ENCODE measurements at places on chromosomes 1 and 21.

- no peak for DNase-seq
These were observed 1144.6 kb upstream of the ADGRL2 start for GRCh38 chr1:80656014-80656636.

DNA sequence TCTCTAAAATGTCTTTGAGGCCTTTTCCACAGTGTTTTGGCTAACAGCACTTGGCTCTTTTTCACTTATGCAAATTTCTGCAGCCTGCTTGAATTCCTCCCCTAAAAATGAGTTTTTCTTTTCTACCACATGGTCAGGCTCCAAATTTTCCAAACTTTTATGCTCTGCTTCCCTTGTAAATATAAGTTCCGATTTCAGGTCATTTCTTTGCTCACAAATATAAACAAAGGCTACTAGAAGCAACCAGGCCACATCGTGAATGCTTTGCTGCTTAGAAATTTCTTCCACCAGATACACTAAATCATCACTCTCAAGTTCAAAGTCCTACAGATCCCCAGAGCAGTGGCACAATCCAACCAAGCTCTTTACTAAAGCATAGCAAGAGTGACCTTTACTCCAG lies 28.1 kb upstream of the BTG3 start:
- DNase-seq, result no peak

- DNase-seq, result no peak
These were observed 26.8 kb downstream of the SESN2 start for GRCh38 chr1:28286111-28286510.

- no peak for DNase-seq
These were observed 83.5 kb upstream of the COA6 start for GRCh38 chr1:234289538-234290305.

- DNase-seq, result no peak
These were observed 105.4 kb downstream of the KCTD3 start for GRCh38 chr1:215672482-215672881.

DNA sequence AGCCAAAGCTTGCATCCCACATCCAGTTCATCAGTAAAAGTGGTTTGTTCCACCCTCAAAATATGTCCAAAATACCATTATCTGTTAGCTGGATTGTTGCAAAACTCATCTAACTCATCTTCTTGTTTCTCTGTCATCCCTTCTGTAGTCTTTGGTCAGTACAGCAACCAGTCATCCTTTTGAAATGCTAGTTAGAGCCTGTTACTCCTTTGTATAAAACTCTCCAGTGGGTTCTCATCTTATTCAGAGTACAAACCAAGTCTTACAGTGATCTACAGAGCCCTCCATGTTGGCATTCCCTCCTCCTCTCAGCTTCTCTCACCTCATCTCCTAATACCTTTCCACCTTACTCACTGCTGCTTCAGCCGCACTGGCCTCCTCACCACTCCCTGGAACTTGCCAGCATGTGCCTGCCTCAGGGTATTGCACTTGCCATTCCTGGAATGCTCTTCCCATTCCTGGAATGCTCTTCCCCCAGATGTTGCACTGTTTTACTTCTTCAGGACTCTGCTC lies 70.6 kb downstream of the LAMC1 start:
- DNase-seq, result no peak

GRCh38 chr1:157177733-157178394 lies 39.7 kb upstream of the ETV3 start:
- DNase-seq, result no peak

GRCh38 chr1:214476986-214477870 lies 74.2 kb downstream of the PTPN14 start:
- no peak for DNase-seq

DNA sequence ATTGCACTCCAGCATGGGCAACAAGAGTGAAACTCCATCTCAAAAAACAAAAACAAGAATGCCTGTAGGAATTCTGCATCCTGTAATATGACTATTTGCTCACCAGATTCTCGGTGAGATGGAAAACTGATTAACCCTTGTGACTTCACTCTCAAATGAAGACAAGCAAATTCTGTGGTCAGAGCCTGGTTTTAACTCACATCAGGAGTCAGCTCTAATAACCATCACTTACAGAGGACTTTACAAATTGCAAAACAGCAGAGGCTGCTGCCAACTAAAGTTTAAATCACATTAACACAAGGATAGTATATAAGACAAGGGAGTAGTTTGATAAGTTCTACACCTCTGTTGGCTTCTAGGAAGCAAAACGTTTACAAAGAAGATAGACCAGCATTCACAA lies 35.7 kb upstream of the FAM163A start:
- DNase-seq, result no peak

- DNase-seq, result no peak
These were observed 66.3 kb upstream of the PPP2R5A start for GRCh38 chr1:212218911-212219310.

- DNase-seq, result no peak
These were observed 206.9 kb downstream of the ASTN1 start for GRCh38 chr1:176957603-176958002.
